ENCODE measurements at places on chromosomes 2 and 18.

GRCh38 chr18:75161256-75162028 is 47.5 kb downstream of the PTGR3 start:
- DNase-seq, result no peak

DNA sequence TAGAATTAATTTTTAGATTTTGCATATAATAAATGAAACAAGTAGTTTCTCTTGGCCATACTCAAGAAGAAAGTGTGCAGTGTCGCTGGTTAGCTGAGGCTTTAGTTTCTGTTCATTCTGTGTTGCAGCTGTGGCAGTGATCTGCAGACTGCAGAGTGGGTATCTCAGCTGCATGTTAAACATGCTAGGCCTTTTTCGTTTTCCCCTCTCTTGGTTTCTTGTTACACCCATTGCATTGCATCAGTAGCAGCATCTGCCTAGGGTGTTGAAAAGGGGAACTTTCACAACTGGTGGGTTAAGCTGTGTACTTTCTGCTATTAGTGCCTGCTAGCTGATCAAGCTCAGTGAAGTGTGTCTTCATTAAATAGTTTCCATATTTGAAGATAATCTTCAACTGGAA is 51.3 kb downstream of the ACSL3 start:
- DNase-seq, result no peak

DNA sequence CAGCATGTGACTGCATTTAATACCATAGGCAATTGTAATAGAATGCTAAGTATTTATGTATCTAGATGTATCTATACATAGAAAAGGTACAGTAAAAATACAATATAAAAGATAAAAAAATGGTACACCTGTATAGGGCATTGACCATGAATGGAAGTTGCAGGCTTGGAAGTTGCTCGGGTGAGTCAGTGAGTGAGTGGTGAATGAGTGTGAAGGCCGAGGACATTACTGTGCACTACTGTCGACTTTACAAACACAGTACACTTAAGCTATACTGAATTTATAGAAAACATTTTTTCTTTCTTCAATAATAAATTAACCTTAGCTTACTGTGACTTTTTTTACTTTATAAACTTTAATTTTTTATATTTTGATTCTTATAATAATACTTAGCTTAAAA is 8.9 kb downstream of the DIS3L2 start:
- no peak for DNase-seq

DNA sequence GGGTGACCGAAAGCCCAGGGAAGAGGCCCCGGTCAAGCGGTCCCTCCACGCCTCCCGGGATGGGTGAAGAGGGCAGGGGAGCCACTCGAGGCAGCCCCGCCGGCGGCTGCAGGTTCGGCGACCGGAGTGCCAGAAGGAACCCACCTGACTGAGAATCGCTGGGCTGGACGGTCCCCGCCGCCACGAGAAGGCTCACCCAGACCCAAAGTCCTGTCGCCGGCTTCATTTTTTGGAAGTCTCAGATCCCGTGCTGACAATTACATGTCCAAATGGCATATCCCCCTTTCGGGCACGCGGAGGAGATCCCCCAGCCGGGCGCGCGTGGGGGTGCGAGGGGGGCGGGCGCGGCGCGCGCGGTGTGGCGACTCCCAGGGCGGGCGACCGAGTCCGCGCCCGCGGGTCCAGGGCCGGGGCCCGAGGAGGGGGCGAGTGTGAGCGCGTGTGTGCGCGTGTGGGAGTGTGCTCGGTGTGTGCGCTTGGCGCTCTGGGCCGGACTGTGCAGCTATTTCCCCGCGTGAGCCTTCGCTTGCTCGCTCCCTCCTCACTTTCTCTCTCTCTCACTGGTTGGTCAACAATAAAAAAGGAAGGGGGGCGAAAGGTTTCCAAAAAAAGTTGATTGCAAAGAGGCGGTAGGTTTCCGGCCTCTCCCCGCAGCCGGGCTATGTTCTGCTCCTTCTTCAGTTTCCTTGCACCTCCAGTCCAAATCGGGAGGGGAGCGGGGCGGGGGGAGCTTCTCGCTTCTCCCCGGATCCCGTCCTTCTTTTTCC is at the start of gene ERBB4:
ERBB4 (minus strand) TSS at position 498 of the 767 bp plus-strand sequence; CDS start at position 226, 272 bp downstream.
- DNase-seq, result no peak

DNA sequence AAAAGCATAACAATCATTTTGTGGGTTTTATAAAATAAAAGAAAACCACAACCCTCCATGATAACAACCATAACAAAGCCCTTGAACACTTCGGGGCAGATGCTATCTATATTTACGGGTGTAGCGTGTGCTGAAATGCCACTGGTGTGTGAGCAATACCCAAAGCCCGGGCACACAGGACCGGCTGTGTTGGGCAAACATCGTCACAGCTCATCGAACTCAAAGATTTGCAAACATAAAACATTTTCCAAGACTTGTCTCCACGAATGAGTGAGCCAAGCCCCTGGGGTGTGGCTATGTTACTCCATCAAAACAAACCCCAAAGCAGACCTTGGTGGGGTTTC is 290.2 kb downstream of the LPIN1 start:
- DNase-seq, result no peak

- DNase-seq, result no peak
Observed at GRCh38 chr2:207854484-207855440, 85.1 kb upstream of the FZD5 start.

DNA sequence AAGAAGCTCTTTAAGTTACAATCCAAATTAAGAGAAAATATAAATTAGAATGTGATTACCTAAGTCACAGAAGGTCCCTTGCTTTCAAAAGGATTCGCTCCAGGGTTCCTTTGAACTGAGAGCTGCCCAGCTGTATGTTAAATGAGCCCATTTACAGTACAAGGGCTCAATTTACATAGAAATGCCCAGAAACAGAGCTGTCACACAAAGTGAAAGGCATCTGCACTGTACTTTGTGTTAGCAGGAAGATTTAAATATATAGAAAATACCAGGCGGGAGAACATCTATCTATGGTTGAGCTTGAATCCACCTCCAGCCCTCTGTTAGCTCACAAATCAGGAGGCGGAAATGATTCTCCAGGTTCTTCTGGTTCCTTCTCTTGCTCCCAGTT is 272.9 kb downstream of the PAX3 start:
- no peak for DNase-seq

- no peak for DNase-seq
Observed at GRCh38 chr18:11955239-11956029, 25.9 kb upstream of the IMPA2 start.

GRCh38 chr2:158113741-158114295 is 12.1 kb downstream of the UPP2 start:
- DNase-seq, result no peak

DNA sequence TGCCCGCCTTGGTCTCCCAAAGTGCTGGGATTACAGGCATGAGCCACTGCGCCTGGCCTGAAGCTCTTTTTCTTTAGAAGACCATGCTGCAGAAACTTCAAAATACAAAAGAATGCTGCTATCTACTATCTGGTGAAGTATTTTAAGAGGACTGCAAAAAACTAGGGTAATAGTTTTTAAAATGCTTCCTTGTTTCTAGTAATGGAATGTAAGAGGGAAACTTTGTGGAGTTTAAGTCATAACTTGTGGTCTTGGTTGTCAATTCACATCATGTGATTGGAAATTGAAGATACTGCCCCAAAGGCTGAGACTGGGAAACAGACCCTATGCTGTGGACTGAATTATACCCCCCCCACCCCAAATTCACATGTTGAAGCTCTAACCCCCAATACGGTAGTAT is 68.3 kb downstream of the B3GNT2 start:
- DNase-seq, result no peak

GRCh38 chr2:119707117-119708087 is 28.4 kb downstream of the TMEM177 start:
- DNase-seq, result no peak

DNA sequence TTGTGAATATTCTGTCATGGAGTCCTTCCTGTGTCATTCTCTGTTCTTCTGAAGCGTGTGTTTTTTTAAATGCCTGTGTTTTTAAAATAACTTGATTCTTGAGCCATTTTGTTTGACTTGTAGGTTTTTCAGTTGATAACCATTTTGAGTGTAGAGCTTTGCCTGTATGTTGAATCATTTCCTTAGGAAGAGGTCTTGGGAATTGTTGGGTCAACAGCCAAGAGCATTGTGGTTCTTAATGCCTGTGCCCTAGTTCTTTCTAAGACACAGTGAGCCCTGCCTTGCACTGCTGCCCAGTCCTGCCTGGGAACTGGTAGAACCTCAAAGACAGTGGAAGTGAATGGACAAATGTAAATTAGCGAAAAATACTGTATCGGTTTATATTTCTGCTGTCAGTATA is 25.9 kb downstream of the RAB12 start:
- DNase-seq, result no peak

DNA sequence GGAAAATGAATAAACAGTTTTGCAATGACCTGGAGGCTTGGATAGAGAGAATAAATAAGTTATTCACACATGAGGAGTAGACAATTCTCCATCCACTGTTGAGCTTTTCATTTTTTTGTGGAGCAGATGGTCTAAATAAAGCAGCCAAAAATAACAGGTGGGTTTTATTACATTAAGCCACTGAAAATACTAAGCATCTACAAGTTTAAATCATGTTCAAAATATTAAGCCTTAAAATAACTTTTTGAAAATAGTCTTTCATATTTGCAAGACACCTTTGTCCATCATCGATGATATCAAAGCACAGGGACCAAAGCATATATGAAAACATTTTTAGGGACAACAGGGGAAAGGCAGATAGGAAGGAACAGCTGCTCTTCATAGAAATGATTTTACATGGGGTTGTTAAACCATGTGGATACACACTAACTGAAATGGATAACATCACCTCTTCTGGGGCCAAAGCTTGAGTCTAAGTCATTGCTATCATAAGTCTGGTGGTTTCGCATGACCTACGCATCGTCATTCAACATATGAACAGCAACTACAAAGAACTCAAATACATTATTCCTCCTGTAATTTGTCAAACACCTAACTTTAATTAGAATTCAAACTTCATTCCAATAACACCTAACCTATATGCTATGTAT is 197.6 kb upstream of the CHST9 start:
- DNase-seq, result no peak

- no peak for DNase-seq
Observed at GRCh38 chr2:47501374-47502200, 98.6 kb downstream of the MSH2 start.

- no peak for DNase-seq
Observed at GRCh38 chr2:166768393-166769123, 119.7 kb upstream of the XIRP2 start.

DNA sequence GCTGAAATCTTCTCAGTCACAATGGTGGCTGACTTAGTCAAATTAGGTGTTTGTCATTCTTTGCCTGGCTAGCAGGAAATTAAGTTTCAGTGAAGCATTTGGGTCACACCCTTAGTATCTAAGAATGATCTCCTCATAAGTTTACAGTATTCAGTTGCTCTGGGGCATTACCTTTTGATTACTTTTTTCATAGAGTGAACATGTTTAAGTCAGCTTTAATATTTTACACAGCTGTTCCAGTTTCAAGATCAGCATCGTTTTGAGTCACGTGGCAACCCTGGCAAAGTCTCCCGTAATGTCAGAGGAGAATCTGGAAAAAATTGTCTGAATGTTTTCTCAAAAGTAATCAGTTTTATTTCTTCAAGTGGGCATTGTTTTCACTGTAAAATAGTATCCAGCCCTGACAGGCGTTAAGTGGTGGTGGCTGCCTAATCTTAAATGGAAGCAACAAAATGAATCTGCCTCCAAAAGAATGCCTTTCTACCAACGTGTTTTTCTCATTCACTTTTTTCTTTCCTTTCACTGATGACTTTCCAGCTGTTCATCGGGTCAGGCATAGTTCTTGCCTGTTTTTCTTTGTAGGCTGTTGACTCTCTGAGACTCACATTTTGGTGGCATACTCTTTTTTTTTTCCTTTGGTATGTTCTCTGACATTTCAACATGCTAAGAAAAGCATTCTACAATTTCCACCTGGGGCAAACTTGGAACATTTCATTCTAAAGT is 319.6 kb upstream of the TCF4 start:
- no peak for DNase-seq

DNA sequence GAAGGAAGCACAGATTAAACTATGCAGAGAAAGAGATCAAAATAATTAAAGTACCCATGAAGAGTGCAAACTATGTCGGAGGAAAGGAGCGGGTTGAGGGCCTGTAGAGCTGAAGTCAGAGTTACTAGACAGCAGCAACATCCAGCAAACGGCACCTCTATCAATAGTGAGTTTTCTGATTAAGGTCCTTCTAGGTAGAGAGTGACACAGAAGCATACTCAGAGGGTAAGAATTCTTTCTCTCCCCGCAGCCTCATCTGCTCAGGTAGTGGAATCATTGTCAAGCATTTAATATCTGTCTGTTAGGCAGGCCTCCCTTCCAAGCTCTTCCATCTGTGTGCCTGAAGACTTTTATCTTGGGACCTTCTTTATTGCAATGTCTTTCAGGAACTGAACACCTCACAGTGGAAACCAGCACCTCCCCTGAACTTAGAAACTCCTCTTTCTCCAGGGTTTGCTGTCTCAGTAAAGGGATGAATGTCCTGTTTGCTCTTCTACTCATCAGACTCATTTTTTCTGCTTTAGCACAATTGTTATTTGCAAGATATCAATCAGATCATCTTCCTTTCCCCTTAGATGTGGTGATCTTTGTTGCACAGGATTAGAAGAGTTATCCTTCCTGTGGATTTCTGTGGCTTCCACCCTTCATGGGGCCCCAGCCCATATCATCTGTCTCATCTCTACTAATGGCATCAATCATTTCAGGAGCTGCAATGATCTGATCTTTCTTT is 28.8 kb downstream of the SP140 start:
- DNase-seq, result no peak

GRCh38 chr18:21105936-21106335 is 5.7 kb downstream of the ROCK1 start:
- no peak for DNase-seq

- DNase-seq, result no peak
Observed at GRCh38 chr2:23556929-23557328, 171.9 kb downstream of the KLHL29 start.

DNA sequence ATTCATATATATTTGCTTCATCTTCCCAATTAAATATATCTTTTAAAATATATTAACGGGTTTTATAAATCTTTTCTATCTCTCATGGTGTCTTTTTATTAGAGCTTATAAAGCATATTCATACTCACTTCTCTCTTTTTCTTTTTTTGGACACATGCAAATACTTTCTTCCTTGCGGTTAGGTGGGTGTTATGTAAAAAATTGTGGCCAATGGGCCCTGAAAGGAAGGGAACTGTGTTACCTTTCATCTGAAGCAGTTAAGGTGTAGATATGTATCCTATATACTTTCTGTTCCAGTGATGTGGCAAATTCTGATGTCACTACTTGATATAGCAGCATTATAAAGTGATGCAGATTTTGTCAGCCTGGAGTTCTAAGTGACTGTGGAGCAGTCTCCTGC is 714.5 kb downstream of the PLCL1 start:
- no peak for DNase-seq
